Activated T-cell treated with anti-CD3 and anti-CD28 coated beads for 4 hours (primary cell): ENCODE measurements at places on chromosomes 6 and 20.

GRCh38 chr6:120903836-120904235, 430.4 kb downstream of the TBC1D32 start:
- no peak for DNase-seq

- no peak for DNase-seq
Measured at GRCh38 chr6:43708860-43709653, 21.5 kb upstream of the MRPS18A start.

GRCh38 chr6:106866875-106867658, 107.5 kb downstream of the CD24 start:
- DNase-seq: no peak

DNA sequence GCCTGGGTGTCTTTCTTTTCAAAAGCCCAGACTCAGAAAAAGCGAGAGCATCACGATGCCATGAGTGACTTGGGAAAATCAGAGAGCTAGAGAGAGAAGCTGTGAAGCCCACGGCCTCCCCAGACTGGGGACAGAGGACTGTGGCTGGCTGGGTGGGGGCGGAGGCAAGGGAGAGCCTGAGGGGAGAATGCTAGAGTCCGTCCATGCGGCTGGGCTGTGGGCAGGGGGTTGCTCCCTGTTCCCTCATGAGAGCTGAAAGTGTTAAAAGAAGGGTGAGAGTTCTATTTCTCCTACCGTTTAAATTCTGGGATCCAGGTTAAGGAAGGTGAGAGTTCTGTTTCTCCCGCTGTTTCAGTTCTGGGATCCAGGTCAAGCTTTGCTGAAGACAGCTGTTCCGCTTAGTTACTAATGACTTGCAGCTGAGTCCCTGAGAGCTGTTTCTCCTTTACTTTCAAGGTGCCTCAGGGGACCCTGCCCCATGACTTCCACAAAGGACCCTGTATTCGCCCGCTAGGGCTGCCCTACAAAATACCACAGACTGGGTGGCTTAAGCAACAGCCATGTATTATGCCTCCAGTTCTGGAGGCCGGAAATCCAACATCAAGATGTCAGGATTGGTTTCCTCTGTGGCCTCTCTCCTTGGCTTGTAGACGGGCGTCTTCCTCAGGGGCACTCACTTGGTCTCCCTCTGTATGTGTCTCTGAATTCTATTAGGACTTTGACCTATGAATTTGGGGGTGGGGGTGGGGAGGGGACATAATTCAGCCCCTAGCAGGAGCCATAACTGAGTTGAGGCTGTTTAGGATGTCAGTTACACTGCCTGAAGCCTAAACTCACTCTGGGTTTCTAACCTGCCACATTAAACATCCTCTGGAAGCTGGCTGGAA, 127.0 kb downstream of the PXDC1 start:
- DNase-seq: no peak

GRCh38 chr6:106886081-106886843, 88.3 kb downstream of the CD24 start:
- no peak for DNase-seq

GRCh38 chr6:7341989-7342742, 29.2 kb upstream of the SSR1 start:
- no peak for DNase-seq

- no peak for DNase-seq
Measured at GRCh38 chr6:159972506-159973268, 3.8 kb downstream of the IGF2R start.

DNA sequence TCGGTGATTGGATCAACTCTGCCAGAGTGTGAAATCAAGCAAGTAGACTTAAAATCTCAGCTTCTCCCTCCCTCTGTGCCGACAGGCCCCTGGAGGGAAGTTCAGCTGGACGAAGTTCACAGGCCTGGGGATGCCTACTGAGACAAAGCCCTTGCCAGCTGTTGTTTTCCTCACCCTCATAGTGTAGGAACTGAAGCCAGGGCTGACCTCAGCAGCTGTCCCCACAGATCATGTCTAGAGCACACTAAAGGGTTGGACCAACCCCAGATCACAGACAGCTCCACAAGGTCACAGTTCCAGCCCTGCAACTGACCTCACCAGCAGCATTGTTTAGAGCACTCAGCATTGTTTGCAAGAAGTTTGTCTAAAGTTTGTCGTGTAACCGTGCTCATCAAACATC, 261.9 kb upstream of the ECI2 start:
- no peak for DNase-seq

DNA sequence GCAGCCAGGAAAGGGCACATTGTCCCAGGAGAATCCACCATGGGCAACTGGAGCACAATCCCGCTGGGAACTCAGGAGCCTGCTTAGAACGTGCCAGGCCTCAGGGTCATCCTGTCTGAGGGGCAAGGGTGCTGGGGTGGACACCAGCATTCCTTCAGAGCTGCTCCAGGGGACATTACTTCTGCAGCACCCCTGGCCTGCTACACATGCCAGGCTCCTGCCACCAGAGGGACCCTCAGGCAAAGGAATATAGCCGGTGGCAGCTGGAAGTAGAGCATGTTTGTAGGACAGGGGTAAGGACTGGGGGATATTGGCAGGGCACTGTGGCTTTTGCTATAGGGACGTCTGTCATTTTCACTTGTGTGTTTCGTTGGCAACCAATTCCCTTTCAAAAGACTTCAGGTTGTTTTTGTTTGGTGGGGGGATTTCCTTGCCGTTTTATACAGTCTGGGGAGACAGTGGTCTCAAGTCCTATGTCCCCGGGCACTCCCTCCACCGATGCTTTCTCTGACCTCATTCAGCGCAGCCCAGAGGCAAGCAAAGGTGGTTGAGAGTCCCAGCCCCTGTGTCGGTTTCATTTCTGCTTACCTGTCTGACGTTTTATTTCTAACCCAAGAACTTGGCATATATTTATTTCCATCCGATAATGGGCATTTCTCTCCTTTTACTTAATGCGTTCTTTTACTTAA, 130.8 kb downstream of the JPH2 start:
- peak; percentile 42 for DNase-seq

GRCh38 chr6:45613656-45614055, 235.9 kb upstream of the SUPT3H start:
- no peak for DNase-seq

DNA sequence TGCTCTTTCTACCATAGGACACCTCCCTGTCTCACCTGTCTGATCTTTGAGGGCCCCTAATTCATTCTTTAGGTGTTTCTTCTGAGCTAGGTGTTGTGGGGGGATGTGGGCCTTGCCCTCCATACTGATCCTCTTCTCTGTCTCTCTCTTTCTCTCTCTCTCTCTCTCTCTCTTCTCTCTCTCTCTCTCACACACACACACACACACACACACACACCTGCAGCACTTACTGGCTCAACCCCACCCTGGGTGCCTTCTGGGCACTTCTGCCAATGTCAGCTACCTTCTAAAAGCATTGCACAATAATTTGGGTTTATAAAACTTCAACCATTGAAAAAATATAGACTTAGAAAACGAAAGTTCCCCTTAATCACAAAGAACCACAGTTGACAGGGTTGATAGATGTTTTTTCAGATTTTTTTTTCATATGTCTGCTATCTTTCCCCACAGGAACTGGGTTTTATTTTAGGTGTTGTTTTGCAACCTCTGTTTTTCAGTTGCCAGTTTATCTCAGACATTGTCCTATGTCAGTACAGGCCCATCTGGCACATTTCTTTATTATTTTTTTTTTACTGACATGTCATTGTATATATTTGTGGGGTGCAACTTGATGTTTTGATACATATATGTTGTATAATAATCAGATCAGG, 28.1 kb downstream of the PKIG start:
- DNase-seq: no peak

DNA sequence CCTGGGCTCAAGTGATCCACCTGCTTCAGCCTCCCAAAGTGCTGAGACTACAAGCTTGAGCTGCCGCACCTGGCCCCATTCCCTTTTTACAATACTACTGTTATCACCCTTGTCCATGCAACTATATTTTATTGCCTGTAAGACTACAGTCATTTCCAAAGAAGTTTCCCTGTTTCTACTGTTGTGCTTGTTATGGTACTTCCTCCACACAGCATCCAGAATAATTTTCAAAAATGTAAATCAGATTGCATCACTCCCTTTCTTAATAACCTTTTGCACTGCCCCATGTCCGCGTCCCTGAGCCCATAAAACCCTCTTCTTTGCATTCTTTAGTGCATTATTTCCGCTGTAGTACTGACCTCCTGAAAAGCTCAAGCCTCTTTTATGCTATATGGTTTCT, 128.9 kb upstream of the AKIRIN2 start:
- no peak for DNase-seq

GRCh38 chr6:132072271-132072670, 121.1 kb upstream of the CCN2 start:
- DNase-seq: no peak

- peak; percentile 28 for DNase-seq
Measured at GRCh38 chr20:4130404-4131189, 115.2 kb upstream of the RNF24 start.

DNA sequence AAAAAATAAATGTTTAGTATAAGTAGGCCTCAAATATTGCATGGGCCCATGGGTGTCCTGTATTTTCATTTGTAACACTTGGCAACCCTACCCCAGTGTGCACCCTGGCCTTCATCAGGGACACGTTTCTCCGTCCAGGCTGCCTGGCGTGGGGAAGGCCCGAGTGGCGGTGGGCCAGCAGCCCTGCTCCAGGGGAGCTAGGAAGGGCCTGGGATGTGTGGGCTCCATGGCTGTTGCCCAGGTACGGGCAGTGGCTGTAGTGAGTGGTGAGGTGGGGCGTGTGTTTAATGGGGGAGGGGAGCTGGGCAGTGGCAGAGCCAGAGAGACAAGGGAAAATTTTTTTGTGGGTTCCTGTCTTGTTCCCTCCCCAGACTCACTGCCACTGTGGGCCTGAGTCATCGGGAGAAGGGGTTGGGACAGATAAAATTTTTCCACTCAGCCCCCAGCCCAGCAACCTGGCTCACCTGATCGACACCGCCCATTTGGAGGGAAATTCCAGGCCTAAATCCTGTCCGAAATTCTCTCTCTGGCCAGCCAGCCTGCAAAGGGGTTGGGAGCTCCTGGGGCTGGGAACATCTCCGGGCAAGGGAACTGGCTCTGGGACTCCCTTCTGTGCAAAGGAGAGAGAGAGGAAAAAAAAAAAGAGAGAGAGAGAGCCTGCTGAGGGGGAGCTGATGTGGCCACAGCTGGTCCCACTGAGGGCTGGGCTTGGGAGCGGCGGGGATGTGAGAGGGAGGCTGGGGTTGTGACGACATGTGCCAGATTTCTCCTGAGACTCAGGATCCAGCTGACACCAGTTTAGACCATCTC, 32.5 kb upstream of the VEGFA start:
- DNase-seq: no peak

- DNase-seq: no peak
Measured at GRCh38 chr6:35084511-35085203, 56.5 kb downstream of the TCP11 start.

- no peak for DNase-seq
Measured at GRCh38 chr6:42190554-42191183, 4.1 kb downstream of the GUCA1B start.

DNA sequence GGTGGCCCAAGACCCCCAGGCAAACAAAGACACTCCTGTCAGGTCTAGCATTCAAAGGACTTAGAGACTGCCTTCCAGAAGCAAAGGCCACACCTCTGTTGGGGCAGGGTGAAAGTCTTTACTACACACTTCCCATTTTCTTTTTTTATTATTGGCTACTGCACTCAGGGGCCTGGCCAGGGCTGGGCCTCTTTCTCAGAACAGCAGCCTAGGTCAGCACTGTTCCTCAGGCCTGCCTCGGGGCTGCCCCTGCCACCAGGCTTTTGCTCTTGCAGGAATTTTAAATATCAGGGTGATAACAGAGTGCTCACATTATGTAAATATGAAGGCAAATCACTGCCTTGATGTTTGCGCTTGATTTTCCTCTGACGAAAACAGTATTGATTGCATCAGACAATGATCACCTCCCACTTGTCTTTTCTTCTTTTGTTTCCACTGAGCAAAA, 18.5 kb downstream of the GSTA4 start:
- no peak for DNase-seq

- no peak for DNase-seq
Measured at GRCh38 chr6:168029459-168030217, 32.2 kb downstream of the KIF25 start.

DNA sequence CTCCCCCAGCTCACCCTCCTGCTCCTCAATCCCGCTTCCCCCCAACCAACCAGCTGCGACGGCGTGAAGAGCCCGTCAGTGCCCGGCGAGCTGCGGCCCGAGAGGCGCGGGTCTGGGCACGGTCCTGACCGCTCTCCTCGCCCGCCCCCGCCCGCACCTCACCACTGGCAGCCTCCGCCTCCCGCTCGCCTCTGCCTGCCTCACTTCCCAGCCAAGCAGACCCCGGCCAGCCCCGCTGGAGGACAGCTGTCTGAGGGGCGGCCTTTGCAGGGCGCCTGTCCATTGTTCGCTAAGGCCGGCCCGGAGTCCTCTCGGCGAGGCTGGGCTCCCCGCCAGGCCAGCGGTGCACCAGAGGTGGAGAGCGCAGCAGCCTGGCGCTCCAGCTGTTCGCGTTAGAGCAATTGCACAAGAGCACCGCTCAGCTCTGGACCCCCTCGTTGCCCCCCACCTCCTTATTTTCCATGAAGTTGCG, 1.3 kb downstream of the SOBP start:
- DNase-seq: no peak

DNA sequence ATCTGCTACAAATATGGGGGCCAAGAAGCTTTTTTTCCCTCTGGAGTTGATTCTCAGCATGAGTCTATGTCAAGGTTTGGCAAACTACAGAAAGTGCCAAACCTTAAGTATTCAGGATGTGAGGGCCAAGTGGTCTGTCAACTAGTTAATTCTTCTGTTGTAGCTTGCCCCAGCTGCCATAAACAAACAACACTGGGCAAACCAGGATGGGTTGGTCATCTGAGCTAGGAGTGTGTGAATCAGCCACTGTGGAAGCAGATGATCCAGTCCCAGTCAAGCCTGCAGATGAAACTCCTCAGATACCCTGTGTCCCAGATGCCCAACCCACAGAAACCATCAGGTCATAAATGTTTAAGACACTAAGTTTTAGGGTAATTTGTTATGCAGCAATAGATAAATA, 103.0 kb upstream of the MOCS1 start:
- no peak for DNase-seq

- no peak for DNase-seq
Measured at GRCh38 chr20:20736303-20736702, 23.9 kb upstream of the RALGAPA2 start.

- DNase-seq: no peak
Measured at GRCh38 chr6:106152952-106153351, 66.8 kb downstream of the PRDM1 start.

GRCh38 chr6:141659582-141659981, 473.1 kb upstream of the GJE1 start:
- no peak for DNase-seq

DNA sequence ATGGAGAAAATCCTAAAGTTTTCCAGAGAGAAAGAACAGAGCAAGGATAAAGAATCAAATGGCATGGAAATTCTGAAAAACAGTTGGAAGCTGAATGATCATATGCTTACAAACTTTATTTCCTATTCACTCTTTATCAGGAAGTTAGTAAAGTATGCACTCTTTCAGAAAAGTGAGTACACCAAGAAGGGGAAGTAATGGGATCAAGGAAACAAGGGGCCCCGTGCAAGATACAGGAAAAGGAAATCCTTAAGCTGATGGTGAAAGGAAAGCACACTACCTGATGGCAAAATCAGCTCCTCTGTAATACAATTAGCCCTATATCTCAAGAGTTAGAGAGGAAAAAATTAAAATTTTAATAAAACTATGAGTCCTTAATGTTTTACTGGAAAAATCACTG, 14.0 kb downstream of the CALHM6 start:
- no peak for DNase-seq
